ENCODE measurements at places on chromosomes 12 and 14.

- DNase-seq: no peak
Measured at GRCh38 chr12:120267736-120268135, 2.2 kb upstream of the PXN start.

DNA sequence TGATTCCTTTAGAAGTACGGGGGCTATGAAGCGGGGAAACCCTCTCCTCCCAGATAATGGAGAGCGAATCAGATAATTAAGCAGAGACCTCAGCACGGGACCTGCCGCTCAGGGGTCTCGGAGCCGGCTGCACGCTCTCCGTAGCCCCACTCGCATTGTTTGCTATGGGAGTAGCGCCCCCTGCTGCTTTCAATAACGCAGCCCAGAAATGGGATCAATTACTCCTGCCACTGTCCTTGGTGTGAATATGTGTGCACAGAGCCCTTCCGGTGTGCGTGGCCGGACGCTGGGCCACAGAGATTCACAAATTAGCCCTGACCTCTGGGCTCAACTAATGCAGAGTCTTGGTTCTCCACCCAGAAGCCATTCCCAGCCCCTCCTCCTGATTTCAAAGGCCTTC is 76.4 kb upstream of the TMEM132C start:
- no peak for DNase-seq

- no peak for DNase-seq
Measured at GRCh38 chr14:39034481-39035296, 68.3 kb downstream of the SEC23A start.

DNA sequence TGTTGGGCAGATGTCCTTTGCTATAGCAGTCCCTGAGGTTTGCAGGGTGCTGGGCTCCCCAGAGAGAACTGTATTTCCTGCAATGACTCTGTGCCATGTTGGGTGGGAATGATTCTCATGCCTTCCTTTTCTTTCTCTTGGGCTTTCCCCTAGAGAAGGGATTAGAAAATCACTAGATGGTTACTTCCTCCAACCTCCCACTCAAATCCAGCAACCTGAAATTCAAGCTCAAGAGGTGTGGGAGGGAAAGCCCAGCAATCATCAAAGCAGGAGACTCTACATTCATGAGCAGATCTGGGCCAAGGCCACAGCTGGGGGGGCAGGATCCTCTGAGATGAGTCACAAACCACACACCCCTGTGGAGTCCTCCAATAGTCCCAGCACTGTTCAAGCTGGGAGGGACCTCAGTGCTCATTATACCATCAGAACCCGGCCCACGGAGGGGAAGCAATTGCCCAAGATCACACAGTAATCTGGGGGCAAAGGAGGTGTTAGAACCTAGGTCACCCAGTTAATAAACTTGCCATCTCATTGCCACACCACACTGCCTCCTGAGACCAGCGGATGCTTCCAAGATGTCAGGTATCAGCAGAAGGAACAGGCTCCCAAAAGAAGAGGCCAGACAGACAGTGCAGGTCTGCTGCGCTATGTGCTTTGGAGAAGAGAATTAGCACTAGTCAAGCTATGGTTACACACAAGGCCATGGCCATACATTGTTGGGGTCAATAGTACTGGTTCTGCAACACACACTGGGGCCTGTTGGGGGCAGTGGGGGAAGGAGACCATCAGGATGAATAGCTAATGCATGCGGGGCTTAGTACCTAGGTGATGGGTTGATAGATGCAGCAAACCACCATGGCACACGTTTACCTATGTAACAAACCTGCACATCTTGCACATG is 65.7 kb downstream of the TTC9 start:
- no peak for DNase-seq

GRCh38 chr12:109461049-109461845 is 15.9 kb downstream of the KCTD10 start:
- no peak for DNase-seq

DNA sequence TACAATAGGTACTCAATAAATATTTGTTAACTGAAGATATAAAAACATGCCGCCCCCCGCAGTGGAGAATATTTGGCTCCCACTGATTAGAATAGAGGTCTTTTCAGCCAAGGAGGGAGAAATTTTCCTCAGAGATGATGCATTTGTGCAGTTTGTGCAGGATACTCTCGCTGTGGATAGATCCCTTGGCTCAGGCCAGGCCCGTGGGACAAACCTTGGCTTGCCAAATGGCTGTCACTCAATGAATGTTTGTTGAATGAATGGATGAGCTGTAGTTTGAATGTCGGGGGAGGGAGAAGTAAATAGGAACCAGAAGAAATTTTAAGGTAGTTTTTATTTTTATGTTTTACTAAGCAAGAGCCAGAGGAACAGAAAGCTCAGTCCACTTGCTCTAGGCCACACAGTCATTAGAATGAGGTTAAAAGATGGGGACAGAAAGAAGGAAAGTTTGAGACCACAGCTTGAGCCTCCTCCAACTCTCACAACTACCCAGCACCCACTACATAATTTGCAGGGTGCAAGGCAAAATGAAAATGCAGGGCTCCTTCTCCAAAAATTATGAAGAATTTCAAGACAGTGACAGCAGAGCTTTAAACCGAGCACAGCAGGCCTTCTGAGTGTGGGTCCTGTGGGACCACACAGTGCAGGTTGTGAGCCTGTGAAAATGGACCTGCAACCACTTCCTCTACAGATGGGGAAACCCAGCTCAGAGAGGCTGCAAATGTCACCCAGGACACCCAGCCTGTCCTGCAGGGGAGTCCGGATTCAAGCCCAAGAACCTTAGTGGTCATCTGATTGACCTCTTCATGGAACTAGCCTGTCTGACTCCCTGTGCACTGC is 51.4 kb downstream of the WSCD2 start:
- DNase-seq: no peak

DNA sequence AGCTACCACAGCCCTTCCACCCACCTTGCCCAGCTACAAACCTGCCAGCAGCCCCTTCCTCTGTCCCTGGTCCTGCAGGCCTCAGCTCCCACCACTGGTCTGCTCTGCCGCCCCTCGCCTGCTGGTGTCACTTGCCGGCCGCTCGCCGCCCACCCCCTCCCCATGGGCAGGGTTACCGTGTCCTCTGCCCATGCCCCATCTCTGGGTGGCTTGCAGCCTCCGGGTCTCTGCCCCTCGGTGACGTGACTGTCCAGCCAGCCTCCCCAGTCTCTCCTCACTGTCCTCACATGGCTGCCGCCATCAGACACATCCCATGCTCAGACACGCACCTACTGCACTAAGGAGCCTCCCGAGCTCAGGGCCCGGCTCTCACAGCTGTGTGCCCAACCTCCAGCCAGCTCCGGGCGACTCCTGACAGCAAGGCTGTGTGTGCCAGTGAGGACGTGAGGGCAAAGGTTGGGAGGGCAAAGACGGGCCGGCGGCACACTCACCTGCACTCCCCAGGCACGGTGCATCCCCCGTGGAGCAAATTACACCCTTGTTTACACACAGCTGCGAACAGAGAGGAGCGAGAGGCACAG is 13.4 kb downstream of the JAG2 start:
- no peak for DNase-seq

DNA sequence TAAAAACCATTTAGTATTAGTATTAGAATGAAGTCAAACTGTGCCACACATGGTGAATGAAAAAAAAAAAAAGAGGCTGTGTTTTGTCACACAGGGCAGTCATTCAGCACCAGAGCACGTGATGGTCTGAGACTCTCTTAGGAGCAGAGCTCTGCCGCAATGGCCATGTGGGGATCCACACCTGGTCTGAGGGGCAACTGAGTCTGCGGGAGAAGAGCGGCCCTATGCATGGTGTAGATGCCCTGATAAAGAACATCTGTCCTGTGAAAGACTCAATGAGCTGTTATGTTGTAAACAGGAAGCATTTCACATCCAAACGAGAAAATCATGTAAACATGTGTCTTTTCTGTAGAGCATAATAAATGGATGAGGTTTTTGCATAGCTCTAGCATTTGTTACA is 12.2 kb upstream of the BDKRB1 start:
- no peak for DNase-seq

- no peak for DNase-seq
Measured at GRCh38 chr14:93096691-93097322, 18.9 kb downstream of the ITPK1 start.

GRCh38 chr12:121719926-121720414 is 7.4 kb downstream of the TMEM120B start:
- DNase-seq: no peak

GRCh38 chr14:104726600-104727451 is 2.8 kb downstream of the ADSS1 start:
- no peak for DNase-seq

- DNase-seq: no peak
Measured at GRCh38 chr14:62280366-62280765, 518.1 kb downstream of the SNAPC1 start.

All from CD4-positive, alpha-beta T cell treated with Interleukin-21 for 1 hour (primary cell).